ENCODE measurements at places on chromosomes 7 and 10.
A peak's percentile ranks its signal among the peaks of the same experiment; 100 is the strongest.

DNA sequence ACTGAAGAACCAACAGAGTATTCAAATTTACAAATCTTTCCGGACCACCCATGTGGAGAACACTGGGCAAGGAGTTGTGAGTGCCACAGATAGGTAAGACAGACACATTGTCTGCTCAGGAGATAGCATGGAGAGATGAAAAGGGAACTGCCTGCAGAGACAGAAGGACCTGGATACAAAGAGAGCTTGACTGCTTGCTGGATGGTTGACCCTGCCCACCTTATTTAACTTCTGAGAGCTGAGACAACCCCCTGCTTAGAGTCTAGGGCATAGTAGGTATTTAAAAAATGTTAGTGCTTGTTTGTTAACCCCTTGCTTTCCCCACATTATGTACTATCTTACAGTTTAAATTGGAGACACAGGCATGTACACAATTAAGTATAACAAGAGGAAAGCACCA lies 314.1 kb downstream of the THSD7A start:
- DNase-seq: no peak

DNA sequence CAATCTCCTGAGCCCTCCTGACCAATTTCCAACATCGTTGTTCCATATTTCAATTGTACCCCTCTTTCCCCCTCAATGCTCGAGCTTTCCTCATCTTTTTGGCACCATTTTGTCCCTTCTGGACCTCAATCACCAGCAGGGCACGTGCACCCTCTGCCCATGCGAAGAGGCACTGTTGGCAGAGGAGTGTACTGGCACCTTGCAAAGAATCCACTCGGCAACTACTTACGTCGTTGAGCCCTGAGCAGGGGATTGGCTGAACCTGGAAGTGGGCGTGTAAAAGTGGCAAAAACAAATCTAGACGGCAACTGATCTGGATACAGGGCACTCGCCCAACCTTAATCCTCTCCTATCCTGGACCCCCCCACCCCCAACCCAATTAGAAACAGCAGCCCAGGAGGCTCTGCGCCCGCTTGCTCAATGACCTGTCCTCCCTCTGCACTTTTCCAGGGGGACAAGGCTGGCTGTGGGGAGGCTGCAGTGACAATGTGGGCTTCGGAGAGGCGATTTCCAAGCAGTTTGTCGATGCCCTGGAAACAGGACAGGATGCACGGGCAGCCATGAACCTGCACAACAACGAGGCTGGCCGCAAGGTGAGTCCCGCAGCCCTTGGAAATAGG lies 18.8 kb downstream of the WNT8B start:
- DNase-seq: peak; percentile 74

DNA sequence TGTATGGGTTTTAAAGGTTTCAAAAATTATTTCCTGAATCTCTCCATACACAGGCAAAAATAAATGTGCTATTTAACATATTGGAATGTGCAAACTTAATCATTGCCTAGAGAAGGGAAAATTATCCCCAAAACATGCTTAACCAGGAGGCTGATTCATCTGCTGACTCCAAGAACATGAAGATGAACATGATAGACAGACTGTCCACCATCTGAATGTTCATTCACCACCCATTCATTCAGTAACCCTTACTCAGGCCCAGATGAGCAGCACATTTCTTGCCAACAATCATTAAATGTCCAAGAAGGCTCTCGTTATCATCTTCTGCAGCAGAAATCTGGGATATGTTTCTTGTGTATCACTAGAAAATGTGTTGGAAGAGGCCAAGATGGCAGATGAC lies 110.6 kb downstream of the PPP1R9A start:
- no peak for DNase-seq

DNA sequence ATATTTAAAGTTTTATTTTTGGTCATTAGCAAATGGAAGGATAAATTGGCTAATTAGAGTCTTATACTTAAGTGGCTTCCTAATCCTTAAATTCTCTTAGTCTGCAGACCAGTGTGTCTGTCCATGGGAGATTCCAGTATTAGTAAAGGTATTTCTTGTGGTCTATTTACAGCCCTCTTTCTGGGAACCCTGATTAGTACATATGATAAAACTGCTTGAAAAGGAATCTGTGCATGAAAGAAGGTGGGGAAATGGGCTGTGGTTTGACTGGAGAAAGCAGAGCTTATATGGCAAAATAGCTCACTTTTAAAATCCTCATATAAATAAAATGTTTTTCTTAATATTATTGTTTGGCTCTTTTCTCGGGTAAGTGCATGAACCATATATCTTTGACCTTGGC lies 124.5 kb upstream of the RHOBTB1 start:
- no peak for DNase-seq

DNA sequence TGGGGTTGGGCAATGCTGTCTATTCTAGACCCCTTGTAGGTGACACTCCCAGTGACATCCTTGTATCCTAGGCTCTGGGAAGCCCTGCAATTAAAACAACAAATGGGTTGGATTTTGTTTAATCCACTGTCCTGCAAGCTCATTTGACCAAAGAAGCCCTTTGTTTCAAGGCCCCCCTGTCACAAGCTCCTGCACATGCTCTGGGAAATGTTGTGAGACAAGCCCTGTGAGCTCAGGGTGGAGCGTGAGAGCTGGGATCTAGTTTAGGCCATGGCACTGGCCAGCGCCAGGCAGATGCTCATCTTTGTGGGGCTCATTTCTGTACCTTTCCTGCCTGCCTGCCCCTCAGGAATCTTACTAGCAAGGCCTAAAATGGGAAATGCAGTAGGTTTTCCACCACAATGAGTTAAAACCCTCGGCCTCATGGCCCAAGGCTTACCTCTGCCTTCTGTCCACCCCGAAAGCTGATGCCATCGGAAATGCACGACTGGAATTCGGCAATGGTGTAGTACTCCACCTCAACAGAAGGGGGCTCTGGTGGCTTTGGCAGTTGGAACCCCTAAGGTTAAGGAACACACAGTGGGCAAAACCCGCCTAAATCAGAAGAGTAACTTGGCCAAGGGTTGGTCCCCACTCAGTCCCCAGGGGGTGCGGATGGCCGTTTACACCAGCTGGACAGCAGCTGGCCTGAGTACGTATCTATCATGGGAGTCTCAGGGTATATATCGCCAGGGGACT lies 112.0 kb downstream of the NEURL1 start:
- peak; percentile 12 for DNase-seq

DNA sequence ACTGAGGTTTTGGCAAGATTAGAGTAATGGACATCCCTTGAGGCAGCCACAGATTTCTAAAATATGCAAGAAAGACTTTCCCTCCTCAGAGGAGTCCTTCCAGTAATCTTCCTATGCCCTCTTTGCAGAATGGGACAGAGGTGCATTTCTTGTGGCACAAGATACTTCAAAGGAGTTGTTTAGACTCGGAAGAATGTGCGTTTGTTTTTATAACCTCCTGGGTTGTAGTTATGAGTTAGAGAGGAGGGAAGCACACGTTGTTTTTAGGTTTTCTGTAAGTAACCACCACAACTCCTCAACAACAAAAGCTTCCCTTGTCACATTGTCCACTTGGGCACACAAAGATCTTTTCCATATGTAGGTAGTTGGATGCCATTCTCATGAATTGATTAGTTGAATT lies 78.1 kb upstream of the GLI3 start:
- DNase-seq: no peak

DNA sequence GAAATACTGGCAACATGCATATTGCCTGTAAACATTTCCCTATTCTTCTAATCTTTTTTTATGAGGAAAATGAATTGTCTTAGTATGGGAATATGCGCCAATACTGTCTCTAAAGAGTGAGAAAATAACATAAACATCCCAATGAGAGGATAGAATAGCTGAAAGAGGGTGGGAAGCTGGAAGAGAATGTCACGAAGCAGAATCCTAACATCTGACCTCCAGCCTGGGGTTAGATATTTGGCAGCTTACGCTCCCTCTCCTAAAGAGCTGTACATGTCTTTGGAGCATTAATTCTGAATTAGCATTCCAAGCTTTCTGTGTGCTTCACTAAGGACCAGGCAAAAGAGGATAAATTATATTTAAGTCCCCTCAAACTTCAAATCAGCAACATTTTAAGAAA lies 31.6 kb upstream of the SLC16A12 start:
- DNase-seq: no peak

- no peak for DNase-seq
These were observed 51.5 kb downstream of the RBM17 start for GRCh38 chr10:6140141-6140841.

- DNase-seq: no peak
These were observed 63.4 kb upstream of the POT1 start for GRCh38 chr7:124992851-124993562.

DNA sequence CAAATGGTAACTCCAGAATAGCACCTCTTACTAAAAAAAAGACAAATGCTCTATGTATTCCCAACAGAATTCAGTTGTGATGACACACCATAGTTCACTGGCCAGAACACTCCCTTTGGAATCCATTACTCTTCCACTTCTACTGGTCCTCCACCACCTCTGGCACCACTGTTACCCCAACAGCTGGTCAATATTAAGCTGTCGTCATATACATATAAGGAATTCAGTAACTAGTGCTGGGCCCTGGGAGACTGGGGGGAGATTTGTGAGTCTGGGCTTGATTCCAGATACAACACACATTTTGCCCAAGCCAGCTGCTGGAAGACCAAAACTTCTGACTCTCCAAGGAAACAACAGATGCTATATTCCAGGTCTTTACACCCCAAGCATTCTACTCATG lies 26.0 kb upstream of the ITGA8 start:
- DNase-seq: no peak

All from MV-4-11 (cell line).